Cardiac muscle cell (in vitro differentiated cells and primary cell): ENCODE measurements at places on chromosomes 4 and X. TPM values are rescaled to one million over a fixed set of nuclear protein-coding genes. Genes with fewer than 3 reads are reported as not detected.

- no peaks in the 10 kb centered on the region for H3K36me3 ChIP-seq
- H3K4me1 ChIP-seq: peaks cover 49% of the 10 kb centered on the region
- H3K4me3 ChIP-seq: no peak overlapping the region
- DNase-seq: peak; percentile 23
Observed at GRCh38 chrX:37405956-37406355, 56.8 kb downstream of the PRRG1 start.

DNA sequence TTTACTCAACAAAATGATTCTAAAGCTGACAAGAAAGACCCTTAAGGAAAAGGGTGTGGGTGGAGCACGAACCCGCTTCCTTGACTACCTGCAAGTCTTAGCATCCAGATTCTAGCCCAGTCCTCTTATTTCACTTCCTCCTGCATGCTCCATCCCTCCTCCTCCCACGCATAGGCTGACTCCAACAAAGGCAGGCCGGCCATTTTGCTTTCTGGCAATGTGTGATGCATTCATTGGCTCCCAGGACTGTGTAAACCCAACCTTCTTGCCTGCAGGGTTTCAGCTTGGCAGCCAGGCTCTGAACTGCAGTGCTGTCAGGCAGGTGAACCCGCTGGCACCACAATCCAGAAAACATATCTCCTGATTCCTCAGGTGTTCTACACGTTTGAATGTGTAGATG is 39.3 kb downstream of the RTL9 start:
- no peak for DNase-seq
- no peaks in the 10 kb centered on the region for H3K36me3 ChIP-seq
- no peak overlapping the region for H3K4me3 ChIP-seq
- no peaks in the 10 kb centered on the region for H3K27me3 ChIP-seq

Gene TMEM154
- total RNA-seq: 0.12 and 0.67 TPM in 2 replicates

Gene GDPD2
- not detected in 2 replicates for total RNA-seq

DNA sequence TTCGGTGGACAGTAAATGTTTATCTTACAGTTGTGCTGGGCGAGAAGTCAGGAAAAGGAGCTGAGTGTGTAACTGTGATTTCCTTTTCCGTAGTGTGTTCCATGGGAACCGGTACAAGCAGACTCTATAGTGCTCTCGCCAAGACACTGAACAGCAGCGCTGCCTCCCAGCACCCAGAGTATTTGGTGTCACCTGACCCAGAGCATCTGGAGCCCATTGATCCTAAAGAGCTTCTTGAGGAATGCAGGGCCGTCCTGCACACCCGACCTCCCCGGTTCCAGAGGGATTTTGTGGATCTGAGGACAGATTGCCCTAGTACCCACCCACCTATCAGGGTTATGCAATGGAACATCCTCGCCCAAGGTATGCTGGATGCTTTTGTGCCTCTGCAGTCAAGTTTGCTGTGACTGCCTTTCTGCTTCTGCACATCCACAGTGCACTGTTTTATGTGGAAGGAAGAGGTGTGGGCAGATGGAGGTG is 27.4 kb downstream of the NOCT start:
- H3K27me3 ChIP-seq: no peaks in the 10 kb centered on the region
- peak overlapping the region; percentile 50 for H3K27ac ChIP-seq
- H3K4me3 ChIP-seq: no peak overlapping the region
- no peak for DNase-seq
- no peaks in the 10 kb centered on the region for H3K4me1 ChIP-seq

GRCh38 chrX:115491766-115492165 is 69.2 kb upstream of the PLS3 start:
- peak; percentile 36 for DNase-seq
- no peaks in the 10 kb centered on the region for H3K4me1 ChIP-seq
- H3K27ac ChIP-seq: no peak overlapping the region
- H3K36me3 ChIP-seq: no peaks in the 10 kb centered on the region

GRCh38 chrX:20026278-20026677 is 35.4 kb upstream of the BCLAF3 start:
- no peaks in the 10 kb centered on the region for H3K4me1 ChIP-seq
- H3K36me3 ChIP-seq: no peaks in the 10 kb centered on the region
- DNase-seq: no peak
- no peaks in the 10 kb centered on the region for H3K27me3 ChIP-seq

DNA sequence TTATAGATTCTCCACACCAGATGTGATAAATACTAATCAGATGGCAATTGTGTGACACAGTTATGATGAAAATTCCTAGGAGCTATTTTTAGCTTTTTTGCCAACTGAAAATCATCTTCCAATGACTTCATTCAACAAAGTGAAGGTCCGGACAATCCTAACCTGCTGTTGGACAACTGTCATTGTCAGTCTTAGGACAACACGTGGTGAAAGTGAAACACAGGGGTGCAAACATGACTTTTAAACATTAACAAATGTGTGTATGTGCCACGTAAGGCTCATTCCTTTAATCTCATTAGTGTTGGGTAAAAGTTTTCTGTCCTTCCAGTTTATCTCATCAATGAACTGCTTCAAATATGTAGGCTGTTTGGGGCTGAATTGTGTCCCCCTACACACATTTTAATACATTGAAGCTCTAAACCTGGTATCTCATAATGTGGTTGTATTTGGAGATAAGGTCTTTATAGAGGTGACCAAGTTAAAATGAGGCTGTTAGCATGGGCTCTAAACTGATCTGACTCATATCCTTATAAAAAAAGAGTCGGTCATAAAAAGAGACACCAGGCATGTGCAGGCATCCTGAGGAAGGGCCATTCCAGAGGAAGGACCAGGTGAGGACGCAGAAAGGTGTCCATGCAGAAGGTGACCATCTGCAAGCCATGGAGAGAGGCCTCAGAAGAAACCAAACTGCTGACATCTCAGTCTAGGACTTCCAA is 41.2 kb upstream of the SMAD1 start:
- H3K4me3 ChIP-seq: no peak overlapping the region
- H3K36me3 ChIP-seq: no peaks in the 10 kb centered on the region
- H3K27ac ChIP-seq: no peak overlapping the region
- DNase-seq: no peak
- H3K27me3 ChIP-seq: no peaks in the 10 kb centered on the region

DNA sequence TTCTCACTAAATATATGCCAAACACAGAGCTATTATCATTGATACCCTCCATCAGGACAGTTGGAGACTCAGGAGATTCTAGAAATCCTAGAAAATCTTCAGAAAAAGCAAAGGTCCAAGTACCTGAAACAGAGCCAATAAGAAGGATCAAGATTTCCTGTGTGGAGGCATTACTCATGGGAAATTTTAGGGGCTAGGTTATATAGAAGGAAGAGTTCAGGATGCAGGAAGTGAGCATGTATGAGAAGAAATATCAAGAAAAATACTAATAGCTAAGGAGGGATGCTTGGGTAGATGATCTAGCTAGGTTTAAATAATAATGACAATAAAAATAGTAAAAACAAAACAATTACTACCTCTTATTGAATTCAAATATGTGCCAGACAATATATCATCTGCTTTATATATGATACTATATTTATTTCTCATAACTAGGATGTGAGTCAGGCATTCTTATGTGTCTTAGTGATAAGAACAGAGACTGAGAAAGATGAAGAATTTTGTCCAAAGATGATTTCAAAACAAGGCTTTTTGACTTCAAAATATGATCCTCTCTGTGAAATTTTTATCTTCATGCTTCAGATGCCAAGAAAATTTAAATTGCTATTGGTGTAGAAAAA is 66.4 kb upstream of the HHIP start:
- DNase-seq: peak; percentile 60
- no peak overlapping the region for H3K4me3 ChIP-seq
- no peak overlapping the region for H3K27ac ChIP-seq
- no peaks in the 10 kb centered on the region for H3K36me3 ChIP-seq
- H3K27me3 ChIP-seq: no peaks in the 10 kb centered on the region

Gene LPAR4
- 0.77 and 0.85 TPM in 2 replicates for total RNA-seq

DNA sequence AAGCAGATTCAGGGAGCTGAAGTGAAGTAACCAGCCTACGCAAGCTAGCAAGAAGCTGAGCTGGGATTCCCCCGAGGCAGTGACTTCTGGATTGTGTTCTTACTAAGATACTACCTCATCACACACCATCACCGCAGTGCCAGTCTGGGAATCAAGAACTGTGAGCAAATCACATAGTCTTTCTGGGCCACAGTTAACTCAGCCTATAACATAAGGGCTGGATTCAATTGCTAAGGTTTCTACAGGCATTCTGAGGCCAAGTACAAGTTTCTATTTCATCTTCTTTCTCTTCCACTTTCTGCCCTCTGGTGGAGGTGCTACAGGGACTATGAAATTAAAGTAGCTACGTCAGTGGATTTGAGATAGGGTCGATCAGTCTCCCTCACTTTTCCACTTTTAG is 1.4 kb upstream of the CORIN start:
- DNase-seq: peak; percentile 35
- H3K4me1 ChIP-seq: peaks cover 31% of the 10 kb centered on the region
- H3K27ac ChIP-seq: peak overlapping the region; percentile 5
- no peaks in the 10 kb centered on the region for H3K27me3 ChIP-seq

Gene YY2
- total RNA-seq: 0.63 and 1.1 TPM in 2 replicates

Gene ADH1C
- not detected in 2 replicates for total RNA-seq

DNA sequence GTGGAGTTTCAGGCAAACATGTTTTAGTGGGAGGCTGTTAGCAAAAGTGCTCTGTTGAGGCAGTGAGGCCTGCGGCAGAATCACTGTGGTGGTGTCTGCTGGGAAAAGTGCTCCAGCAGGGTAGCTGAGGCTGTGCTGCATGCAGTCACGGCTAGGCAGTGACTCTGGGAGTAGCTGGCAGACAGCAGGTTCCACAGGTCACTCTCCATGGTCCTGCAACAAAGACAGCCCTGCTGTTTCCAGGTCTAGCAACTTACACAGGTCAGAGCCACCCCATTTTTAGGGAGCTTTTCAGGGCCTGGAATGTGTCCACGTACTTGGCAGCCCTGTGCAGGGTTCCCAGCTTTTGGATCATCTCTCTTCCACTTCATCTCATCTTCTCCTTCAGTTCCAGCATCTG is 184.3 kb downstream of the NAA11 start:
- H3K4me3 ChIP-seq: no peak overlapping the region
- no peaks in the 10 kb centered on the region for H3K27me3 ChIP-seq
- DNase-seq: peak; percentile 82
- no peaks in the 10 kb centered on the region for H3K4me1 ChIP-seq
- H3K36me3 ChIP-seq: no peaks in the 10 kb centered on the region

Gene SH2D1A
- not detected in 2 replicates for total RNA-seq

Gene ZCCHC4
- total RNA-seq: 10.6 and 11.4 TPM in 2 replicates

DNA sequence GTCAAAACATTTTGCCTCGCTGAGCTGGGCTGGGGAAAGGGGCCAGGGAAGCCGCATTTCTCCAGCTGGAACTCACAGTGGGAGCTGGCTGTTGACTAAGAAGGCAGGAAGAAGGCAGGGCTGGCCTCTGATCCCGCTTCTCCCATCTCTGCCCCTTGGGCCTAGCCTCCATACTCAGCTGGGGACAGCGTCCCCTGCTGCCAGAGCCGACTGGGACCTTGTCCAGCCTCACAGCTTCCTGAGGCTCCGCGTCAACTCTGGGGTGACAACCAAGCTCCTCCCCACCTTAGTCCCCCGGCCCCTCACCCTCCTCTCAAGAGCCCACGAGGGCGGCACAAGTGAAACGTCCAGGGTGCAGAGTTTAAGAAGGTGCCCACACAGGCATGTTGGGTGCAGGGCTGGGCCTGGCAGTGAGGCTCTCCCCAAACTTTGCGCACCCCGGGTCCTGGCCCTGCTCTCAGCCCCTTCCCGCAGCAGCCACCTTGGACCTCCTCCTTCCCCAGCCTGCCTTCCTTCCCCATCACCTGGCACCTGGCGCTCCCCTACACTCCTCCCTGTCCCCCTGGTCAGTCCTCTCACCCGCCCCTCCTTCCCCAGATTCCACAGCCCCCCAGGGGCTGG is 100.8 kb downstream of the PSAPL1 start:
- no peak overlapping the region for H3K27ac ChIP-seq
- no peaks in the 10 kb centered on the region for H3K36me3 ChIP-seq
- DNase-seq: peak; percentile 25
- no peaks in the 10 kb centered on the region for H3K4me1 ChIP-seq

Gene ACE2
- 0.74 and 1.4 TPM in 2 replicates for total RNA-seq

Gene NALF2
- total RNA-seq: 0.30 and 0.32 TPM in 2 replicates

DNA sequence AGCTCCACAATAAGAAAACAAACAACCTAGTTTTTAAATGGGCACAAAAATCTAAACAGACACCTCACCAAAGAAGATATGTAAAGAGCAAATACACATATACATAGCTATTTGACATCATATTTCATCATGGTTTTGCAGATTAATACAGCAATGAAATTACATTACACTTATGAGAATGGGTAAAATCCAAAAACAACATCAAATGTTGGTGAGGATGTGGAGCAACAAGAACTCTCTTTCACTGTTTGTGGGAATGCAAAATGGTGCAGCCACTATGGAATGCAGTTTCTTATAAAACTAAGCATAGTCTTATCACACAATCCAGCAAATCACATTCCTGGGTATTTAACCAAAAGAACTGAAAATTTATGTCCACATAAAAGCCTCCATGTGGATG is 25.0 kb downstream of the TLR6 start:
- no peaks in the 10 kb centered on the region for H3K36me3 ChIP-seq
- no peak overlapping the region for H3K4me3 ChIP-seq
- H3K4me1 ChIP-seq: no peaks in the 10 kb centered on the region
- DNase-seq: no peak

Gene CFAP99
- total RNA-seq: not detected in 2 replicates

DNA sequence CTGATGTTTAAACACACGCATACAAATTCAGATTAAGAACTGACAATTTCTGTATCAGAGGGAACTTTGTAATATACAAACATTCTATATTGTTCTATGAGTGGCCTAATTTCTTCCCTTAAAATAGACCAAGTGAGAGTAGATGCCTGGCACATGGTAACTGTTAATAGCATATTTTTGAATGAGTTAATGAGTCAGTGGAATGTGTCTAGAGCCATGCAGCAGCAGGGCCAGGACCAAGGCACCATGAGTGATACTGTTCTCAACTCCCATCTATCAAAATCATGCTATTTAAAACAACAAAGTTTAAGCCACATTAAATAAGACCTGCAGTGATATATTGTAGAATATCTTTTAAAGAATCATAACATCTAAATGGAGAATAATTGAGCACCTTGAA is 98.3 kb downstream of the ARHGAP24 start:
- no peaks in the 10 kb centered on the region for H3K4me1 ChIP-seq
- H3K27me3 ChIP-seq: no peaks in the 10 kb centered on the region
- no peak for DNase-seq
- no peak overlapping the region for H3K4me3 ChIP-seq

DNA sequence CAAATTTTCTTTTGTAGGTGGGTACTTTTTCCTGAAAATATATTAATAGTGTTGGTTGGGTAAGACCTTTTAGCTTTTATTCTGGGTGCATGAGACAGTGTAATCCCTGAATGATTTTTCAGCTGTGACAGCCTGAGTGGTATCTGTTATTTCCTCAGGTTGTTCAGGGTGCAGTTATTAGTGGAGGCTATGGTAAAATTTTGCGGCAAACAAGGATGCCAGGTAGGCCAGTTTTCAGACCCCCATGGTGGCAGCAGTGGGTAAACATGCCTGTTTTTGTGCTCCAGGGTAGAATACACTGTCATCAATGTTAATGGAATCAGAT is 47.9 kb upstream of the GRID2 start:
- no peak overlapping the region for H3K4me3 ChIP-seq
- H3K27ac ChIP-seq: no peak overlapping the region
- H3K27me3 ChIP-seq: no peaks in the 10 kb centered on the region
- H3K36me3 ChIP-seq: no peaks in the 10 kb centered on the region

Gene GABRB1
- total RNA-seq: 0.42 and 0.67 TPM in 2 replicates
